Foreskin fibroblast (primary cell): ENCODE measurements at places on chromosomes 6 and 20.

GRCh38 chr6:142207265-142207877 is 60.3 kb downstream of the VTA1 start:
- peak; percentile 33 for DNase-seq

GRCh38 chr6:118869894-118870589 is 23.9 kb upstream of the ASF1A start:
- peak; percentile 47 for DNase-seq

GRCh38 chr20:25353747-25354705 is 36.6 kb downstream of the ABHD12 start:
- no peak for DNase-seq

DNA sequence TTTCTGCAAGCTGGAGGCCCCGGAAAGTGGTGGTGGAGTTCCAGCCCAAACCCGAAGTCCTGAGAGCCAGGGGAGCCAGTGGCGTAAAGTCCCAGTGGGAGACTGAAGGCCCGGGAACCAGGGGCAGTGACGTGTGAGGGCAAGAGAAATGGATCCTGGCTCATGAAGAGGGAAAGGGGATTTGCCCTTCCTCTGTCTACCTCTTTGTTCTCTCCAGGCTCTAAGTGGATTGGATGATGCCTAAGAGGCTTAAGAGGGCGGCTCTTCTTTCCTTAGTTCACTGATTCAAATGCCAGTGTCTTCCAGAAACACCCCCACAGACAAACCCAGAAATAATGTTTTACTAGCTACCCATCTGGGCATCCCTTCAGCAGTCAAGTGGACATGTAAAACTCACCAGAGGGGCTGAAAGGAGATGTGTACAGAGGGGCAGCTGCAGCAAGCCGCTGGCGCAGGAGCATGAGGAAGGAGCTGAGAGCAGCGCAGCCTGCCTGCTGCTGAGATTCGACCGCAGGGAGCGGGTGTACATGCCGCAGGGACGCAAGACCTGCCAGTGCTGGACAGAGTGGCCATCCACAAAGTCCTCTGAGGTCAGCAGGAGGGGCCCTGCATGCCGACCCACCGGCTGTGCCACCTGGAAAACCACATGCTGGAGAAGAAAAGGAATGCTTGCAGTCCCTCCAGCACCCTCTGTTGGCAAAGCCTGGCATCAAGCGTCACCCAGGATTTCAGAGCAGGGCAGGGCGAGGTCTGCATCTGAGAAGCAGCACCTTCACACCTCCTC is 29.5 kb downstream of the CDYL start:
- DNase-seq: peak; percentile 65

GRCh38 chr20:39813190-39813829 is 851.2 kb downstream of the DHX35 start:
- DNase-seq: no peak

DNA sequence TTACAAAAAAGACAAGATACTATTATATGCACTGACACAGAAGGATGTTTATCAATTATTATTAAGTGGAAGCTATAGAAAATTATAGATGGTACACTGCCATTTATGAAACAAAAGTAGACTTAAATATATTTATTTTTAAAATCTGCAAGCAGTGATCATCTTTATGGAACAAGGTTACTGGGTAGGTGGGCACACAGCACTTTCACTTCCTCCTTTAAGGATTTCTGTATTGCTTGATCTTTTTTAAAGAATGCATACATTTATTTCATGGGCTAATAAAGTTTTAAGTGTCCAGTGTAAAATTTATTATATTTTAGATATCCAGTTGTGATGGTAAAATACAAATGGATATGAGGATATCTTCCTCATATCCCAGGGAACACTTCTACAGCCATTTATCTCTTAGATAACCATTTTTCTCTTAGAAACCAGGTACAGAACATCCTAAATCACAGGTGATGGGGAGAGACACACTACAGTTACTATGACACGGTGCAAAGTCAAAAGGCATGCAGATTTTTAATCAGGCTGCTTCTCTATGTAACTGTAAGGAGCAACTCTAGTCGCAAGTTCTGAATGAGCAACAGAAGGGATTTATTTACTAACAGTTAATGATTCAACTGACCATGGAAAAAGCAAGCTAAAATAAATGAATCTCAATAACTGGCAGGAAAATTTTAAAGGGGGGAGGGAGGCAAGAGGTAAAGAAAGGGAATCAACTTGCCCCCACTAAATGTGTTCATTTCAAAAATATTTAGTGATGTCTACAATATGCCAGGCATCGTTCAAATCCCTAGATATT is 2.2 kb downstream of the FBXL4 start:
- DNase-seq: peak; percentile 4
